ENCODE measurements at places on chromosomes 12 and 14. TPM values are rescaled to one million over a fixed set of nuclear protein-coding genes. Genes with fewer than 3 reads are reported as not detected.

DNA sequence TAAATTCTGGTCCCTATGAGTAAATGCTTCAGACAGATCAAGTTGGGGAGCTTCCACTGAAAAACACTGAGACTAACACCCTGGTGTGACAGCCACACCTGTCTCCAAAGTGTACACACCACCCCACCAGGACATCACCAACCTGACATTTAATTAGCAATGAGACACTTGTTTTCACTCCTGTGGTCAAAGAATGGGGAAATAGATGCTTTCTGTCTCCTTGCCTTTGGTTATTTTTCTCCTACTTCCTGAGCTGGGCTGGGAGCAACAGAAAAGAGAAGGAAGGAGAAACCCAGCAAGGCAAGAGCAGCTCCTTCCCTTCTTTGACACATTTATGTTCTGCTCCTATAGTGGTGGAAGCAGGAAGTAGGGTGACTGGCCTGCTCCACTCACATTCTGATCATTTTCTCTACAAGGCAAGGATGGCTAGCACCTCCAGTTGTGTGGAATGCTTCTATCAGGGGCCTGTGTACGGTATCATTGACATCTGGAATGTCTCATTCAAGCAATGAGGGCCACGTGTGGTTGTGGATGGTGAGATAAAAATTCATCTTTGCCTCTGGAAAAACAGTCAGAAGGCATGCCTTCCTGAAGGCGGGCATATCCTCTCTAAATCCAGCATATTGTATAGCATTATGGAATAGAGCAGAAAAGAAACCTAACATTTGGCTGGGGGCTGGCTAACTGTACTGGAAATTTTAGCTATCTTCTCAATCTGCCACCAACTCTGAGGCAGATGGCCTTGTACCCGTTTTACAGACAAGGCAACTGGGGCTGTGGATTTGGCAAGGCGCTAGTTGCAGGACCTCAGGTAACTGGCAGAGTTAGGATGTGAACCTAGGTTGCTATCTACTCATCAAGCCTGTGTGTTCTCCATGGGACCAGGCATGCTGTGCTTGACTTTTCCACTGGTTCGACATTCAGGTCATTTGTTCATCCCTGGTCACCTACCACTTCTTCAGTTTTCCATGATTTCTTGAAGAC lies 24.8 kb upstream of the LGALS3 start:
- no peak for DNase-seq

RIMBP2 gene
- 47.7 TPM for total RNA-seq

TAS2R8 gene
- under 0.01 TPM for total RNA-seq

ADAM21 gene
- under 0.01 TPM for total RNA-seq

DNA sequence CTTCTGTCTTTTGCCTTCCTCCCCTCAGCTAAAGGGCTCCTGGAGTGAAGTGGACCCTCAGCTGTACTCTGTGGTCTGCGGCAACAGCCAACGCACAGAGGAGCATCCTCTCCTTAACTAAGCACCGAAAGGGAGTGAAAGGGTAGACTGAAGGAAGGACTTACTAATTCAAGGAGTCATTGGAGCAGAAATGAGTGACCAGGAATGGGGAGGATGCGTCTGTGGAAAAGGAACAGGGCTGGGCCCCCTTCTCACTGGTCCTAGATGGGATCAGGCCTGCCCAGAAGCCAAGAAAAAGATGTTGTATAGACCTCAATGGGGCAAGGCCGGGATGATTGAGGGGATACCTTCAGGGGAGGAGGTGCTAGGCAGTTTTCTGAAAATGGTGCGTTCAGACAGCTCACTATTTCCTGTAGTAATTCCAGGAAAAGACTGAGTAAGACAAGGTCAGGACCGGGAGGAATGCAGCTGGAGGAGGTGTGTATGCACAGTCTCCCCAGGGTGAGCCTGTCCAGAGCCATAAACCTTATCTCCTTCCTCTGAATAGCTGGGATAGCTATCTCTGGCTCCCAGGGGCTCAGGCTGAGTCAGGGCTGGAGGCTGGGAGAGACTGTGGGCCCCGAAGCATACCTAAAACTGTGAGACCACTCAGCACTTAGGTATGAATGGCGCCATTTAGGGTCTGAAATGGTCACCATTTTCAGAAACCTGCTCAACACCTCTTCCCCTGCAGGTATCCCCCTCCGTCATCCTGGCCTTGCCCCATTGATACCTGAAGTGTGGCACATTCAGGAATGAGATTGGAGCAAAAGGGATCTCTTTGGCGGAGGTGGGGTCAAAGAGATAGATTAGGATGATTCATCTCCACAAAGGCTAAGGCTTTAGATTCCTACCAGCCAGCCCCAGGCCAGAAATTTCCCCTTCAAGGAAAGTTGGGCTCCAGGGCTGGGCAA lies 20.2 kb upstream of the KRT8 start:
- no peak for DNase-seq

KRT71 gene
- total RNA-seq, result not detected

PDZRN4 gene
- 46.9 TPM for total RNA-seq

GRCh38 chr14:22900081-22900799 lies 17.2 kb downstream of the REM2 start:
- DNase-seq, result peak; percentile 54

AQP2 gene
- total RNA-seq, result not detected

DNA sequence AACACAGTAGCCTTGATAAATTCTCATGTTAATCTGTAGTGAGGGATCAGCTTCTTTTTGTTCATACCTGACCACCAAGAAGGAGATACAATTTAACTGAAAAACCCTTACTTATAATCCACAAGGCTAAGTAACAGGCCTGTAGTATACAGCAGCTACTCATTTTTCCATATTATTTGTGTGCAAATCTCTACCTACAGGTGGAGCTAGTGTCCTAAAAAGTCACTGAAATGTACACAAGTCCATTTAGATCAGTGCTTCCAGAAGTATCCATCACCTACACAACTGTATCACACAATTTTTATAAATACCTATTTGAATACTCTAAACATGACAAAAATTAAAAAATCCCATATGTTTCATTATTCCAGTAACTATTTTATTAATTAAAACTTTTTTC lies 173.2 kb downstream of the SLC35F4 start:
- DNase-seq, result no peak

- no peak for DNase-seq
These were observed 17.8 kb downstream of the POMT2 start for GRCh38 chr14:77302926-77303325.

DNA sequence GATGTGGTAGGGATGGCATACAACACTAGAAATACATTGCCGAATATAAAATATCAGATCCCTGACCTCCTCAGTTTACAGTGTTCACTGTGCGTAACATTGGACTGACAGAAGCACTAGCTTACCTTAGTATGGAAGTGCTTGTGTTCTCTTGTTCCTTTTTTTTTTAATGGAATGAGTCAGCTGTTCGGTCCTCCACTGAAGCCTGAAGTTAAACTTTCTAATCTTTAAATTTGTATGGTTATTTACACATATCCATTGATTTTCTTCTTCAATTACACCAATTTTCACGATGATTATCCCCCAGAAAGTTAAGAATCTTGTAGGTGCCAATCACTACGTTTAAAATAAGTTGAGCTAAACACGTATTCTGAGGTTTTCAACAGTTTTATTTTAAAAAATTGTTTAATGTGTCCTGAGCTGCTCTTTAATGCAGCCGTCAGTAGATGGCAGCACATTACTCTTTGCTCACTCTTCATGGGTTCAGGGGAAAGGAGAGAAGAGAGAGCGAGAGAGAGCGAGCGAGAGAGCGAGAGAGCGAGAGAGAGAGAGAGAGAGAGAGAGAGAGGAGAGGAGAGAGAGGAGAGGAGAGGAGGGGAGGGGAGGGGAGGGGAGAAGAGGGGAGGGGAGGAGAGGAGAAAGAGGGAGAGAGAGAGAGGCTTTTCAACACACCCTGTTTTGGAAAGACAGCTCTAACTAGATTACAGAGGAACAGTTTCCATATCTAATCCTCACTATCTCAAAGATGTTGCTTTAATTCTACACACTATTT lies 134.7 kb upstream of the SCAF11 start:
- peak; percentile 35 for DNase-seq

GRCh38 chr14:32602699-32603098 lies 273.6 kb downstream of the AKAP6 start:
- DNase-seq, result no peak

GRCh38 chr12:39846971-39847650 lies 227.5 kb upstream of the ABCD2 start:
- DNase-seq, result no peak

GRCh38 chr12:132178801-132179401 lies 34.6 kb downstream of the NOC4L start:
- no peak for DNase-seq
